ENCODE measurements at places on chromosomes 11 and 22.

DNA sequence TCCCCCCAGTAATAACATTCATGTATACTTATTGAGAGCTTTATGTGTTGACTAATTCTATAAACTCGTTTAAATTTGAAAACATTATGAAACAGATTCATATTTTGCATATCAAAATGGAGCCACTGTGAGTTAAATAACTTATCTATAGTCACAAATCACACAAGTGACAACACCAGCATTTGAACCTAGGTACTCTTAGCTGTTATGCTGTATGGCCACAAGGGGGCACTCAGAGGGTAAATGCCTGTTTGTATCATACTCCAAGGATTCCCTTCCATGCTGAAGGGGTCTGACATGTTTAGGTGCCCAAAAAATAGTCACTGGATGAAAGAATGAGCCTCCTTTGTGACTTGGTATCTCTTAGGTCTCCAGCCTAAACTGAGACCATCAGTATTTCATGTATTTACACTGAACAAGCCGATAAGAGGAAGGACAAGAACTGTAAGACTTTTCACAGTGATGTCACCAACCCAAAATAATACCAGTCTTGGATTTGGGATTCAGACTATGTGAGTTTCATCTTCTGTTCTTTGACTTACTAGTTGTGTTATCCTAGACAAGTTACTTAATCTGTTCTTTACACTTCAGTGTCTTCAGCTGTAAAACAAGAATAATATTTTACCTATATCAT, 12.2 kb upstream of the OR52D1 start:
- DNase-seq: no peak

- DNase-seq: no peak
These were observed 4.9 kb upstream of the TMEM132A start for GRCh38 chr11:60919320-60919719.

DNA sequence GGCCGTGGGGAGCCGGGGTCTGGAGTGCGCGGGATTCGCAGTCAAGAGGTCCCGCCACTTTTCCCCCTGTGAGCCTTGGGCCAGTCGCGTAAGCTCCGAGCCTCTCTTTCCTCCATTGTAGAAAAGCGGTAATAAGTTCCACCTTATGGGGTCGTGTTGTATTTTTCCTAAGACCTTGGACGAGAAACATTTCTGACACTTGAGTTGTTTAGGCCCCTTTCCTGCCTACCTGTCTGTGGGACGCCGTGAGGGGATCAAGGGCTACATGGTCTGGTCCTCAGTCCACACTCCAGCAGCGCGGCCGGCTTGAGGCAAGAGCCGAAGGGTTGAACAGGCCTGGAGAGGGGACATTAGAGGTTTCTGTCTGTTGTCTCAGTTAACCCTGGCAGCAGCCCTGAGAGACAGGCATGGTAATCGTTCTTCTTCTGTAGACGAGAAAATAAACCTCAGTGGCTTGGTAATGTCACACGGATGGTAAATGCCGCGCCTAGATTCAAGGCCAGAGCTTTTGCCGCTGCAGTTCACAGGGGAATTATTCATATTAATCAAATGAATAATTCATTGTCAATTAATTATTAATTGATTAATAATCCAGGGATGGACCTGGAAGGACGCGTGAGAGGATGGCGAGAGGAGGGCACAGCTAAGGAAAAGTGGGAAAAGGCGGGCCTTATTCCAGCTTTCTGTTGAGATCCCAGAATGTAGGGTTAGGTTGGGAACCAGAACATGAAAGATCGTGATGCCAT, 545 bp downstream of the FEN1 start:
- DNase-seq: no peak

- no peak for DNase-seq
These were observed 170.8 kb upstream of the BDNF start for GRCh38 chr11:27871056-27871455.

- no peak for DNase-seq
These were observed 4.4 kb downstream of the DERL3 start for GRCh38 chr22:23834406-23834792.

DNA sequence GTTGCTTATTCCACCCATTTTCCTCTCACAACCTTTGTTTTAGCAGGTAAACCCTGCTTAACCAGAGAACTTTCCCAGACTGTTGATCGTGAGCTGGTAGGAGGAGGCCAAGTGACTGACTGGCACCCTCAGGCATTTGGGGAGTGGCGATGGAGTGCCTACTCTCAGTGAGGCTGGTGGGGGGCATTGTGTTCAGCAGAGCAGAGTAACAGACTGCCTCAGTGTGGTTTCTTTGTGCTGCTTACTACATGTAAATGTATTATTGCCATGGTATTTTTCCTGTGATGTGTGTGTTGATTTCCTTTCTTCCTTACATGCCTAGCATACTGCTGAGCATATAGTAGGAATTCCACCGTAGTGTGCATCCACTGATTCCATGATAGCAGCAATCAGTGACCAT, 2.6 kb downstream of the MARK2 start:
- no peak for DNase-seq

- no peak for DNase-seq
These were observed 87.0 kb downstream of the ATXN10 start for GRCh38 chr22:45758603-45759002.

DNA sequence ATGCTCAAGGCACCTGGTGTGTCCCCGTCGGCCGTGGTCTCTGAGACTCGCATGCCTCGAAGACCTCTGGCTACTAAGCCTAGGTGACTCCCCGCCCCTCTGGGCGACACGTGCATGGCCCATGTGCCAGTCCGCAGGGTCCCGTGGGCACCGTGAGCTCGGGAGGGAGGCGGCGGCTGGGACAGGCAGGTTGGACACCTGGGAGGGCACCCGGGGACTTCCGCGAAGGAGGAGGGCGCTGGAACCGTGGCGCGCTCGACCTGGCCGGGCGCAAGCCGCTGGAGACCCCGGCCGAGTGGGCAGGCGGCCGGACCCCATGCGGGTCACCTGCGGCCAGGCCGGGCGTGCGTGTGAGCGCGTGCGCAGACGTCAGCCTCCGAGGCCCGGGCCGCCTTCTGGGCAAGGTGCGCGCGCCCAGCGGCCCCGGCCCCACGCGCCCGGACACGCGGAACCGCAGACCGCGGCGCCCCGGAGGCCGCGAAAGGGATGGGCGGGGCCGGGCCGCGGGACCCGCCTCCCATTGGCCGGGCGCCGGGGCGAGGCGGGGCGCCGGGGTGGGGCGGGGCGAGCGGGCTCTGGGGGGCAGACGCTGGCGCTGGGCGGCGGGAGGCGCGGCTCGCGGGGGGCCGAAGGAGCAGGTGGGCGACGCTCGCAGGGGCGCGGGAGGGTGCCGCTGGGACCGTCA, 579 bp upstream of the RASD2 start:
- DNase-seq: no peak
